Stimulated activated naive CD8-positive, alpha-beta T cell treated with anti-CD3 and anti-CD28 coated beads, Interleukin-15, amount 100 ng/mL, for 72 hours (primary cell): ENCODE measurements at places on chromosomes 12 and 14.
A peak's percentile ranks its signal among the peaks of the same experiment; 100 is the strongest.

- no peak for DNase-seq
Measured at GRCh38 chr14:44981198-44981597, 19.2 kb downstream of the TOGARAM1 start.

GRCh38 chr12:15049461-15050153 lies 76.8 kb downstream of the PDE6H start:
- DNase-seq = no peak

- no peak for DNase-seq
Measured at GRCh38 chr12:67747869-67748742, 99.6 kb downstream of the DYRK2 start.

- DNase-seq = peak; percentile 39
Measured at GRCh38 chr12:95653771-95654546, 102.7 kb upstream of the USP44 start.

DNA sequence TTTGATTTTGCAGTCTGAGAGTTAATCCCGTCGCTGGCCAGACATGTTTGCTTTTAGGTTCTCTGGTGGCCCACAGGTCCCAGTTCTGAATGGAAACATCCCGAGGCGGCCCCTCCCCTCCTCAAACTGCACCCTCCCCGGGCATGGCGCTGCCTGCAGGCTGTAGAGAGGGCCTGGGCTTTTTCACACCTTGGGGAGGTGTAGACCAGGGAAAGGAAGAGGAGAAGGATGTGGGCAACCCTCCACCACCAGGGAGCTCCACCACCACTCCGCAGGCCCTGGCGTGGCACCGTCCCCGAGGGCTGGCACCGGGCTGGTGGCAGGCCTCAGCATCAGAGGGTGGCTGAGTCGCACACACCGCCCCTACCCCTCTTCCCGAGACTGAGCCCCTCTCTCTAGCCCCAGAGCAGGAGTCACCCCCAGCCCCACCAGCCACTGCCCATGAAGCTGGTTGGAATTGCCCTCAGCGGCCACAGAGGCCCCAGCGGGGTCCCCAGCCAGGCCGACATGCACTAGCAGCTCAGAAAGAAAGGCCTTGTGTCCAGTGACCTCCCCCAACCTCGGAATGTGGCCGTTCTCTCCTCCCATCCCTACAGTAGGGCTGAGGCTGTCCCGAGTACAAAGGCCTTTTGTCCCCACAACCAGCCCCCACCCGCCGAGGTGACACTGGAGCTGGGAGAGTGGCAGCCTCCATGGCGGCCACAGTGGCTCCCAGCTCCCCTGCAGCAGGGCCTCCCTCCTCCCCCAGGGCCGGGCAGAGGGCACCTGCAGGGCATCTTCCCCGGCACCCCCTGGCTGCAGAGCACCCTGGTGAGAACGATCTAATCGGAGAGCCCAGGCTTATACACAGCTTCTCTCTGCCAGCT lies 23.5 kb upstream of the INF2 start:
- no peak for DNase-seq

GRCh38 chr14:104688505-104689108 lies 811 bp upstream of the INF2 start:
- DNase-seq = peak; percentile 67

DNA sequence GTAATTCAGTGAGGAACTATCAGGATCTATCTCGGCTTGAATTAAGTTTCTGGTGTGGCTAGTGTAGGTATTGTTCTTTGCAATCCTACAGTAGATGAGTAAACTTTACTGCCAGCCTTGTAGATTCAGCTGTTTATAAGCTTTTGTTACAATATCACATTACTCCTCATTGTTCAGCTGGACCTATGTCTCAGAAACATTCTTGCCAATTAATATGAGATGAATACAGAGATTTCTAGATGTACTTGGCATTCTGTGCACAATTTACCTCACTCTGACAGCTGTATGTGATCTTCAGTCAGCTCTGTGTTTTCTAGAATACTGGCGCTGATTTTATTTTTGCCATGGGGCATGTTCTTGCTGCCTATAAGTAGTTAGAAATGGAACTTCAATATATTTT lies 55.7 kb downstream of the METTL25 start:
- DNase-seq = no peak

DNA sequence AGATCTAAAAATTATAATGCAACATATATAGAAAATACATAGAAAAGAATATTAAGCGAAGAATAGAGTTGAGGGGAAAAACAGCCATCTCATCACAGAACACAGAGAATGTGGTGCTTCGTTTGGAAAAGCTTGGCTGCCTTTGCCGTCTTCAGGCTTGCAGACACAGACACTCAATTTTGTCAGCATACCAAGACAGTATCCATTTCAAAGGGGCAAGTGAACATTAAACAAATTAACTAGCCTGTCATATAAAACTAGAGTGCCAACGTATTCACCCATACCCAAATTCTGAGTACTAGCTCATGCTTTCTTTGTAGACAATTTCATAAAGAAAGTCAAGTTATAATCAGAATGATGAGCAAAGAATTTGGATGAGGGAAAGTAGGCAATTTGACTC lies 40.5 kb downstream of the DMAC2L start:
- DNase-seq = no peak

DNA sequence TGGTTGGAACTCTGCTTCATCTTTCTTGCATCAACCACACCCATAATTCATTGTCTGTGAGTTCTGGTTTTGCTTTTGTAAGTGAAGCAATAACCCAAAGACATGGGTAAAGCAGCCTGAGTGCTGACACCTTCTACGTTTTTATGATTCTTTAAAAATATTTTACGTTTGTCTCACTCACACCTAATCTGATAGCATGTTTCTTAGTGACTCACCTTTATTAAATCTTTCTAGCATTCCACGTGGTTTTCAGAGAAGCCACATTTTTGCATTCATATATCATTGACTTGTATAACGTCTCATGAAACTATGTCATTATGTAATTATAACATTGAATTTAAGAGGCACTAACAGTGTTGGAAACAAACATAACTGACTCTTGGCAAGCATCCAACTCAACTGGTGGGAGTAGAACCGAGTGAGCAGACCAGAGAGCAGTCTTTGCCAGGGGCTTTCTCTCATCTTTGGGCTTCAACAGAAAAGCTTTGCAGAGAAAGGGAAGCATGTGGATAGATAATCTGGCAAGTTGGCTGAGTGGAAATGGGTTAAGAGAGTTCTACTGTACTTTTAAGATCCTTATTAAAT lies 118.8 kb downstream of the TPH2 start:
- DNase-seq = no peak

DNA sequence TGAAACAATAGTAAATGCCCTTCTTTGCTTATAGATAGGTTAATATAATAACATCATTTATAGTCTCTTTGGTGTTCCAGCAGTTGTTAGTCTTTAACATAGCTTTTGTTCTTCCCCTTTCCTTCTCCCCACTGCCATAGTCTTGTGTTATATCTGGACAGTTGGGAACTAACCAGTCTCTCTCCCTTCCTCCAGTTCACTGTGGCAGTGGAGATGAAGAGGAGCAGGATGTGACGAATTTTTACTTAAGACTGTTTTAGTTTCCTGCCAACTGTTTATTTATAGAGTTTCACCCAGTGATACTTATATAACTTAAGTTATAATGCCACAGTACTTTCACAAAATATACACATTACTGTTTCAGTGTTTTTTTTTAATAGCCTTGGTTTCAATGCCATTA lies 277.4 kb downstream of the PDZRN4 start:
- no peak for DNase-seq

DNA sequence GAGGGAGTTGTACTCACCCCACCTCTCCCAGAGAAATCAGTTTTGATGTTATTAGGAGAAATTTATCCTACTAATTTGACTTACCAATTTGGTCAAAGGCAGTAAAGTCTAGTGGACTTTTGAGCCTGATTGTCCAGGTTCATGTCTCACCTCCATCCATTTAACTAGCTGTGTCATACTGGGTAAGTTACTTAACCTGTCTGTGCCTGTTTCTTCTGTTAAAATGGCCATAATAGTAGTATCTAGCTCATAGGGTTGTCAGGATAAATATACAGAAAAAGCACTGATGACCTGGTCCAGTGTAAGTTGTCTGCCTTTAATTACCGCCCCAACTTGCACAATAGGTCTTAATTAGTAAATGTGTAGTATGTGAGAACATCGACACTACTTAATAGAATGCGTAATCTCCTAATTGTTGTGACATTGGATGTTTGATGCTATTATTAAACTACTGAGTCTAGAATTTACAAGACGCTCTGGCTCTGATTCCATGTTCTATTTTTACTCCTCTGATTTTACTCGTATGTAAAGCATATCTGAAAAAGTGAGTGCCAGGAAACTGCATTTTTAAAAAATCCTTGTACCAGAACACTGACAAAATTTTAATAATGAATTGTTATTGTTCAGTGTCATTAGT lies 1.5 kb downstream of the RAB21 start:
- DNase-seq = no peak

DNA sequence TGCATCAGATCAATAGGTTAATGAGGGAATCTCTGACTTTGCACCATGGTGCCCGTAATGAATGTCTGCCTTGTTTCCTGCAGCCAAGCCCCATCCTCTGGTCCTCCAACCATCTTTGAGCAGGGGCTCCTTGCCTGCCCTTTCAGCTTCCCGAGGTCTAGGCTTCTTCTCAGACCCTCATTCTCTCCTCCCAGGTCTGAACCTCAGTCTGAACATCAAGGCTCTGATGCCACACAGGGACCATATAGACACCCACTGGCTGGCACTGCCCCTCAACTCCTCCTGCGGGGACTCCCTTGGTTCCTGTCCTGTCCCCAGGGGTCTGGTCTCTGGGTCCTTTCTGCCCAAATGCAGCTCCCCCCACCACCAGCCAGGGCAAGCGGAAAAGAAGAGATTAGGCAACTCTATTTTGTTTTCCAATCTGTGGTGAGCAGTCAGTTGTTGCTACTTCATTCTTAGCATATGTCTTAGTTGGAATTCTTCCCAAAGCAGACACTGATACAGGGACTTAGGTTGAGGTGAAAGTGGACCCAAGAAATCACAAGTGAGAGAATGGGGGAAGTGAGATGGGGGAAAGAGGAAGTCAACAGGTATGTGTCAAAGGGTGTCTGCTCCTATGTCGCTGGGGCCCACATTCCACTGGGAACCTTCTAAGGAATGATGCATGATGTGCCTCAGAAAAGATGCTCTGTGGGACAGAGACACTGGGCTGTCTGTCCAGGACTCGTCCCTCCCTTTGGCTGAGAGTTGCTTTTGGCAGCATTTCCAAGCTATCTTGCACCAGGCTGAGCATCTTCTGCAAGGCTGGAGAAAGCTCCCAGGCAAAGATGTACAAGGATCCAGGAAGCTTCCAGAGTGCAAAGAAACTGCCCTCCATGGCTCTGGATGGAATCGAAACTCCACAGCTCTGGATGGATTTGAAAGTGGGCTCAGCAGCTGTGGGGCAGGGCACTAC lies 1096.5 kb upstream of the TMEM132C start:
- no peak for DNase-seq

- no peak for DNase-seq
Measured at GRCh38 chr14:57987051-57987450, 121.2 kb upstream of the SLC35F4 start.

GRCh38 chr12:2013086-2013485 lies 8.8 kb upstream of the DCP1B start:
- DNase-seq = no peak

- DNase-seq = no peak
Measured at GRCh38 chr14:65501328-65501727, 88.8 kb downstream of the FUT8 start.

DNA sequence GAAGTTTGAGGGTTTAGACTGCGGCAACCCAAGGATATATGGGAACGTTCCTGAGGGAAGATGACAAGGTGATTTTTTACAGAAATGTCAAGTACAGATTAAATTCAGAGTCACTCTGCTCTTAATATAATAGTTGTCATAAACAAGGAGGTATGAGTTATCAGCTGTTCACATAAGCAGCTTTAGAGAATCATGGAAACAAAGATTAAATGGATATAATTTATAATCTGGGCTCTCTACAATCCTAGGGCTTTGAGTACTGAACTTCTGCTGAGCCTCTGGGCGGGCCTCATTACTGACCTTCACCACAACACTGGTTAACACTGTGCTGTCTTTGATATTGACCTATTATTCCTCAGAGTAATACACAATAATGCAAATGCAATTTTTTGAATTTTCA lies 577.8 kb downstream of the RPS29 start:
- DNase-seq = no peak

GRCh38 chr14:104429291-104429861 lies 150.2 kb upstream of the C14orf180 start:
- no peak for DNase-seq

DNA sequence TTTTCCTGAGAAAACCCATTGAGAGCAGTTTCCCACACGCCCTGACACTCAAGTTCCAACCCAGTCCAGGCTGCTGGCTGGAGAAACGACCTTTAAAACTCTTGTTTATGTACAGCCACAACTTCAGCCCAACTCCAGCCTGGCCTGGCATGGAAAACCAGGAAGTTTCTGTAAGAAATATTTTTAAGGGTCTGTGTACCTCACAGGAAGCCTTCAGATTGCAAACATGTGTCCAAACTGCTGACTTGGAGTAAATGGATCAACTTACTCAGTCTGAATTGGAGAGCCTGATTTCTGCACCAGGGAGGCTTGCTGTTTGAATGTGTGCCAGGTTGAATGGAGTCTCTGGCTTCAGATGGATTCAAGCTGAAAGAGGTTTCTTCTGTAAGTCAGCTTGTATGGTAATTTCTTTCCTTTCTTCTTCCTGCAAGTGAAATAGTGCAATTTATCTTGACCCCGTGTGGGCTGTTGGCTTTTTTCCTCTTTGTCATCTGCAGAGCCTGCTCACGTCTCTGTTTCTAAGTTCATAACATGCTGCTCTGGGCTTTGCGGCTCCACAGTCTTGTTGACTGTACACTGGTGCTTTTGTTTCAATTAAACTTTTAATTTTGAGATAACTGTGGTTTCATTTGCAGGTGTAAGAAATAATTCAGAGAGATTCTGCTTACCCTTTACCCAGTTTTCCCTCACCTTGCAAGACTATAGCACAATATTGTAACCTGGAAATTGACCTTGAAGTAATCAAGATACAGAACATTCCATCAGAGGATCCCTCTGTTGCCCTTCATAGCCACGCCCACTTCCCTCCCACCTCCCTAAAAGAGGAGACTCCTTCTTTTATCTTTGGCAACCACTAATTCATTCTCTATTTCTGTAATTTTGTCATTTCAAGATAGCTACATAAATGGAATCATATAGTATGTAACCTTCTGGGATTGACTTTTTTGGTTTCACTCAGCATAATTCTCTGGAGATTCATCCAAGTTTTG lies 109.7 kb upstream of the PRMT8 start:
- no peak for DNase-seq
